ENCODE measurements at places on chromosomes 6 and 20.

- DNase-seq, result no peak
These were observed 9.9 kb upstream of the ZNF311 start for GRCh38 chr6:29014729-29015608.

DNA sequence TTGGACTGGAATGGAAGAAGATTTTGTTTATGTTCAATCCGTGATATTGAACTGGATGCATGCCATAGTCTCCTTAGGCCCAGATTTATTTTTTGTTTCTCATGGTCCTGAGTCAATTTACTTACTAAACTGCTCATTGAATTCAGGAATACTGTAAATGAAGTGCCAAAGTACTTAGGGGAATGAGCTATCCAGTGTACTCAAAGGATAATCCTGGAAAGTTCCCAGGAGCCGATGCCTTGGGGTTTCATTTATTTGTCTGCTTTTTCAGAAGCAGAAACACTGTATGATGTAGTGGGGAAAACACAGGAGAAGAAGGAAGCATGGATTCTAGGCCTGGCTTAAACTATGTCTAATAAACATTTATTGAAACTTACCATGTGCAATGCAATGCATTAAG, 56.1 kb upstream of the THEMIS start:
- no peak for DNase-seq

DNA sequence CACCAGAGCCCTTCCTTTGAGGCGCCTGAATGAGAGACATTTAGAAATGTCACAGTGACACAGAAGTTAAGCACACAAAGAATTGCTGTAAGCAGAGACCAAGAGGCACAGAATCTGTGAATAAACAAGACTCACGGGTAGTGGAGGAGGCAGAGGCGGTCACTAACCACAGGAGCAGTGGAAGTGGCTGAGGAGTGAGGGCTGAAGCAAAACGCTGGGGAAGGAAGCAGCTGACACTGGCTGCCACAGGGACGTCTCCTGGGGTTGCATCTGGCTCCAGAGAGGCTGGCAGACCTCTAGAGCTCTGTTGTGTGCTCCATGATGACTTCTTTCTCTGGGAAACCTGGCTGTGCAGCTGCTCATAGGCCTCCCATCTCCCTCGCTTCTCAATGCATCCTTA, 65.0 kb upstream of the SLC2A12 start:
- DNase-seq, result no peak

- DNase-seq, result no peak
These were observed 63.9 kb upstream of the MPC1 start for GRCh38 chr6:166446567-166447065.

DNA sequence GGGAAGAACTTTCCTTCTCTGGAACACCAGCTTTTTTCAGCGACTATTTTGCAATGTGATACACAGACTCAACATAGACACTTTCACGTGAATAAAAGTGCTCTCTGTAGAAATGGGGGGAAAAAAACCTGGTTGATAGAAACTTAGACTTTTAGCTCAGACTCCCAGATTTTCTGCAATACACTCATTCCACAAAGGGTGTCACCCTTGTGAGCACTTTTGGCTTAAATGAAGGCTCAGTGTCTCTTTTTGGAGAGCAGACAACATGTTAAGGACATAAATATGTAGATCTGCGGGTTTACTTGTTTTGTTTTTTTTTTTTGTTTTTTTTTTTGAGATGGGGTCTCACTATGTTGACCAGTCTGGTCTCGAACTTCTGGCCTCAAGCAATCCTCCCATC, 579.6 kb downstream of the PTPRT start:
- no peak for DNase-seq

DNA sequence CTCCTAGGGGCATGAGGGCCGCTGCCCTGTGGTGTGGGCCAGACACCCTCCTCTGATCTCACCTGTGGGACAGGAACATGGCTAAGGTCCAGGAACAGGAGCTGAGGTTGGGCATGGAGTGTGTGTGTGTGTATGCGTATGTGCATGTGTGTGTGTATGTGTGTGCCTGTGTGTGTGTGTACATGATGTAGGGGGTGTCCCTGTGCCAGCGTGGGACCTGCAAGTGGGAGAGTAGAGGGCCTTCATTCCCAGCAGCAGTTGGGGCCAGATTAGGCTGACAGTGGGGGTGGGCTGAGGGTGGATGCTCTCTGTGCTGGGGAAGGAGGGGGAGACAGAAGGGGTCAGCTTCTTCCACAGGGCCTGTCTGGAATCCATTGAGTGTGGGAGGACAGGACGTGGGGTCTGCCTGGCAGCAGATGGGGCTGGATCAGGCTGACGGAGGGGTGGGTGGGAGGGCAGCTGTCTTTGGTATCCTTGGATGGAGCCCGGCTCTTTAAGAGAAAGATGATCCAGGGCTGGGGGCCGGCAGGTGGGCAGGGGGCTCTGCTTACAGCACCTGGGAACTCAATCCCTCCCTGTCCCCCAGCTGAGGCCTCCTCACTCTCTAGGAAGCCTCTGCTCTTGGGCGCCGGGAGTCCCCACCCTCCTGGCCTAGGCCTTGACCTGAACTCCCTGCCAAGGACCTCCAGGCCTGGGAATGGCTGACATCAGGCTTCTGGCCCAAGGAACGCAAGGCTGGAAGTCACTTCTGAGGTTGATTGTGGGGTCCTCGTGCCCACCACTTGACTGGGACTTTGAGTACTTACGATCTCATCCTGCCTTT, 44.0 kb downstream of the SPDEF start:
- no peak for DNase-seq

Data from stimulated activated CD8-positive, alpha-beta memory T cell treated with anti-CD3 and anti-CD28 coated beads, Interleukin-2, amount 100 ng/mL, for 1 hour (primary cell).